GM23338 (cell line): ENCODE measurements at places on chromosomes 7 and 10. TPM values are rescaled to one million over a fixed set of nuclear protein-coding genes. Genes with fewer than 3 reads are reported as not detected.

GRCh38 chr7:43792471-43793150 is 34.1 kb downstream of the BLVRA start:
- H3K36me3 ChIP-seq: no peaks in the 10 kb centered on the region
- no peak for DNase-seq
- H3K4me3 ChIP-seq: no peak overlapping the region
- no peak overlapping the region for H3K27ac ChIP-seq

DNA sequence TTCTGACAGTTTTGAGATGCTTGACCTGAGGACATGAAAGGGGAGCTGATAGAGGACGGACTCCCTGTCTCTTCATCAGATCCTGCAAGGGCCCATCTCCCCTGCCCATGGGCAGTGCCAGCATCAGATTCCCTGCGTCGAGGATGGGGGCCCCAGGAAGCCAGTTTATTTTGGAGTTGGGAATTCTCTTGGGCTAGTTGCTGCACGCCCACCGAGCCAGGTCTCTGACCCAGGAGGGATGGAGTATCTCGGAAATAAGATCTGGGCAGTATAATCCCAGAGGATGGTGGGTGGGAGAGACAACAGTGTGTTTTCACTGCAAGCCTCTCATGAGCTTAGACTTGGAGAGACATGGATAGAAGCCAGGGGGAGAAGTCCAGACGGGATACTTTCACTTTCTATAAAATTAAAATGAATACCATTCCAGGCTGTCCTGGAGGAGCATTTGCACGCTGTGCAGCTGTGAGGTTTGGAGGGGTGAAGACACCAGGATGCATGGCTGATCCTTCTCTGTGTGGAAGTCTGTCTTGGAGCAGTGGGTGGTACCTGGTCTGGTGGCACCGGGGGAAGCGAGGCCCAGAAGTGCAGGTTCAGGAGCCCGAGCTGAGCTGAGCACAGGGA is 25.8 kb downstream of the DOCK1 start:
- H3K27me3 ChIP-seq: no peaks in the 10 kb centered on the region
- H3K4me1 ChIP-seq: 0 out of 2 replicates have a peak, but pooled peaks cover 4% of the 10 kb centered on the region
- no peaks in the 10 kb centered on the region for H3K36me3 ChIP-seq
- no peak overlapping the region for H3K4me3 ChIP-seq
- no peak overlapping the region for H3K27ac ChIP-seq

GRCh38 chr7:158244873-158245723 is 342.5 kb downstream of the PTPRN2 start:
- H3K36me3 ChIP-seq: no peaks in the 10 kb centered on the region; the same call in 1 of the 2 replicates
- DNase-seq: no peak
- H3K4me1 ChIP-seq: no peaks in the 10 kb centered on the region

GRCh38 chr10:116826803-116827202 is 22.5 kb upstream of the ENO4 start:
- H3K4me3 ChIP-seq: no peak overlapping the region
- H3K27ac ChIP-seq: no peak overlapping the region
- DNase-seq: no peak
- H3K36me3 ChIP-seq: no peaks in the 10 kb centered on the region
- peaks cover 10% of the 10 kb centered on the region; the same call in 1 of the 2 replicates for H3K4me1 ChIP-seq
- H3K27me3 ChIP-seq: no peaks in the 10 kb centered on the region

- no peak overlapping the region for H3K4me3 ChIP-seq
- no peak for DNase-seq
- H3K27me3 ChIP-seq: no peaks in the 10 kb centered on the region
Measured at GRCh38 chr7:101241015-101241363, 3.4 kb upstream of the CLDN15 start.

GRCh38 chr10:66836057-66836456 is 89.8 kb upstream of the LRRTM3 start:
- H3K36me3 ChIP-seq: no peaks in the 10 kb centered on the region
- DNase-seq: no peak
- H3K4me3 ChIP-seq: no peak overlapping the region
- H3K4me1 ChIP-seq: peaks cover 4% of the 10 kb centered on the region
- H3K27ac ChIP-seq: no peak overlapping the region

GRCh38 chr10:99782447-99783286 is at the start of gene ABCC2:
TSS of gene ABCC2 (plus strand) at chr10:99782640. CDS start at chr10:99782845, 205 bp downstream.
- no peak within 1 kb of the TSS for H3K4me3 ChIP-seq
- H3K4me1 ChIP-seq: peaks cover 11% of the 10 kb centered on the region
- no peak within 1 kb of the TSS for H3K27ac ChIP-seq
- no peaks in the 10 kb centered on the region for H3K27me3 ChIP-seq

DNA sequence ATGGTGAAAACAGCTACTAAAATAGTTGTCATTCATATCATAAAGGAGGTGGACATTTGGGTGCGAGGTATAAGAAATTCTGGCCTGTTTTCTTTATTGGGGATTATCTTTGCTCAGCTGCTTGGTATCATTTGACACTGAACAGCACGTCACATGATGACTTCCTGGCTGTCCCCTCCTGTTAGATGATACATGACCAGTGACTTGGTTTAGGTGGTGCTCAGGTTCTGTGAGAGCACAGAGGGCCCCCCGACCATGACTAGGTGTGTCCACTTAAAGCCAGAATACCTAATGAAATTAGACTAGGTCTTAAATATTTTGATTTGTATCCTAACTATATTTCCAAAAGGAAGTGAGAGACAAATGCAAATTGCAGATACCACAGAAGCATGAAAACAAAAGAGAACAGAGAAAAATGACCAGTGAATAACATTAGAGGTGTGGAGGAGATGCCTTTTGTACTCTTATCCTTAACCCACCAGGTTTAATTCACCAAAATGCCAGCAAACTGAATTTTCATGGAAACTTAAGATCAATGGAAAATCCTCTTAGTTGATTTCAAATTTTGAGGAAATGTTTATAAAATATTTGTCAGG is 50.6 kb upstream of the GJD4 start:
- no peaks in the 10 kb centered on the region for H3K27me3 ChIP-seq
- no peaks in the 10 kb centered on the region for H3K36me3 ChIP-seq
- DNase-seq: no peak
- no peaks in the 10 kb centered on the region for H3K4me1 ChIP-seq
- H3K4me3 ChIP-seq: no peak overlapping the region
- H3K27ac ChIP-seq: peak overlapping the region; percentile 33; the same call in 1 of the 2 replicates

GRCh38 chr7:17472939-17473338 is 174.5 kb downstream of the AHR start:
- H3K4me3 ChIP-seq: no peak overlapping the region
- no peak overlapping the region for H3K27ac ChIP-seq
- no peaks in the 10 kb centered on the region for H3K4me1 ChIP-seq
- no peak for DNase-seq
- H3K27me3 ChIP-seq: no peaks in the 10 kb centered on the region

DNA sequence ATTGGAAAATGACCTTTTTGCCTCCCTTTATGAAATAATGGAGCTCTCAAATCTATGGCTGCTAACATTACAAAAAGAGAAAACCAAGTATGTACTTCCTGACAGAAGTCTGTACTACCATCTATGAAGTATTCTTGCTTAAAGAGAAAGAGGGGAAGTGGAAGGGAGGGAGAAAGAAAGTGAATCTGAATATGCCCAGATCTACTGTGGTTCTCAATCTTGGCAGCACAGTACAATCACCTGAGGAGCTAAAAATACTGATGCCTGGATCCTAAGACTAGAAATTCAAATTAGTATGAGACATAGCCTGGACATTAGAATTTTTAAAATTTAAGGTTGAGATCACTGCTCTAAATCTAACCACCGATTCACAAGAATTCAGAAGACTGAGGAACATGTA is 85.2 kb downstream of the IGF2BP3 start:
- H3K4me1 ChIP-seq: no peaks in the 10 kb centered on the region
- DNase-seq: no peak
- peaks cover 14% of the 10 kb centered on the region; the same call in 1 of the 2 replicates for H3K36me3 ChIP-seq
- no peak overlapping the region for H3K4me3 ChIP-seq
- H3K27ac ChIP-seq: no peak overlapping the region

DNA sequence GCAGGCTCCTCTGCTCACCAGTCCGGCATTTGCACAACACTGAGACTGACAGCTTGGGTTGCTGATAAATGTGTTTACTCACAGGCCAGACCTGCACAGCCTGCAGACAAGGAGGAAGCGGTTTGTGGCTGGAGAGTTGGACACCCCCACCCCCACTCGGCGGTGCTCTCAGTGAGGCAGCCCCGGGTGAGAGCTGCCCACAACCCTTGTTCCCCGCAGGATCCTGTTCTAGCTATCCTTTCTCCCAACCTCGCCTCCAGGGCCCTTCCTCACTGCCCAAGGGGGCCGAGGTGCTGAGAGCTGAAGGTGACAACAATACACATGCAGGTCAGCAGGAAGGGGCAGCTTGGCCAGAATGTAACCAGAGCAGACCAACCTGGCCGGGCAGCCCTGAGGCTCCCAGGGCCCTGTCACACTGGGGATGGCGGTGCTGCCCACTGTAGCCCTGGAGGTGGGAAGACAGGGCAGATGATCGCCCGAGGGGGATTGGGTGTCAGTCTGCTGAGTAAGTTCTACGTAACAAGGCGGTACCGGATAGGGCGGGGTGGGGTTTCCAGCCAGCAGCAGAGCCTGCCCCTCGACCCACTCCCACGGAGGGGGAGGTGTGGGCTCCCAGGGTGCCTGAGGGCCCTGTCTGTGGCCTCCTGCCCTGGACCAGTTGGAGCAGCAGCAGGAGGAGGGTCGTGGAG is 2.1 kb upstream of the ADAM8 start:
- H3K4me3 ChIP-seq: no peak overlapping the region
- H3K4me1 ChIP-seq: no peaks in the 10 kb centered on the region
- H3K27me3 ChIP-seq: no peaks in the 10 kb centered on the region
- no peak for DNase-seq

GRCh38 chr7:98282703-98283102 is 1.2 kb downstream of the BRI3 start:
- H3K27me3 ChIP-seq: no peaks in the 10 kb centered on the region
- peak overlapping the region; percentile 83 for H3K4me3 ChIP-seq
- peaks cover 25% of the 10 kb centered on the region for H3K4me1 ChIP-seq
- no peaks in the 10 kb centered on the region for H3K36me3 ChIP-seq

DNA sequence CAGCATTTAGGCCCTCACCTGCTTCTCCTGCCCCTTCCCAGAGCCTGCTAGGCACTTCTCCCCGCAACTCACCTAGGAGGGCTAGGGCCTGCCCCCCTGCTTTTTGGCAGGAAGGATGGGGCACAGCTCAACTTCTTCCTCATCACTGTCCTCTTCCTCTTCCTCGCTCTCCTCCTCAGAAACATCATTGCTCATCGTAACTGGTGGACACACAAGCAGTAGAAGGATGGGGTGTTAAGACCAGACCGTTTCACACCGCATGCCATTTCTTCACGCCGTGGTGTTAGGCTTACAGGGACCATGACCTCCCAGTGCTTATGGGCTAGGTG is 1.6 kb downstream of the NPM3 start:
- peaks cover 28% of the 10 kb centered on the region for H3K27me3 ChIP-seq
- no peak overlapping the region for H3K27ac ChIP-seq
- DNase-seq: no peak
- H3K4me3 ChIP-seq: peak overlapping the region; percentile 86

- no peaks in the 10 kb centered on the region for H3K4me1 ChIP-seq
- no peak overlapping the region for H3K4me3 ChIP-seq
- no peaks in the 10 kb centered on the region for H3K27me3 ChIP-seq
- DNase-seq: no peak
- no peak overlapping the region for H3K27ac ChIP-seq
Measured at GRCh38 chr10:1538531-1539061, 198.7 kb downstream of the ADARB2 start.

DNA sequence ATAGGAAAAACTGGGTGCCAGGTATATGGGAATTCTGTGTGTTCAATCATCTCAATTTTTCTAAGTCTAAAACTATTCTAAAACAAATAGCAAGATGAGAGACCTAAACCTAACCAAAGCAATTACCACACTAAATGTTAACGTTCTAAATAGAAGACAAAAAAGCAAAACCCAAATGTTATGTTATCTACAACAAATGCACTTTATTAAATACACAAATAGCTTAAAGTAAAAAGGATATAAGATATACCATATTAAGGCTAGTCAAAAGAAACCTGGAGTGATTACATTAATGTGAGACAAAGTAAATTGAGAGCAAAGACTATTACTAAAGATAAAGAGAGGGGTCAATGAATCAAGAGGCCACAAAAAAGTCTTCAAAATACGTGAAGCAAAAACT is 81.4 kb downstream of the LARP4B start:
- peaks cover 3% of the 10 kb centered on the region for H3K36me3 ChIP-seq
- H3K27me3 ChIP-seq: no peaks in the 10 kb centered on the region
- no peak for DNase-seq
- no peaks in the 10 kb centered on the region for H3K4me1 ChIP-seq

DNA sequence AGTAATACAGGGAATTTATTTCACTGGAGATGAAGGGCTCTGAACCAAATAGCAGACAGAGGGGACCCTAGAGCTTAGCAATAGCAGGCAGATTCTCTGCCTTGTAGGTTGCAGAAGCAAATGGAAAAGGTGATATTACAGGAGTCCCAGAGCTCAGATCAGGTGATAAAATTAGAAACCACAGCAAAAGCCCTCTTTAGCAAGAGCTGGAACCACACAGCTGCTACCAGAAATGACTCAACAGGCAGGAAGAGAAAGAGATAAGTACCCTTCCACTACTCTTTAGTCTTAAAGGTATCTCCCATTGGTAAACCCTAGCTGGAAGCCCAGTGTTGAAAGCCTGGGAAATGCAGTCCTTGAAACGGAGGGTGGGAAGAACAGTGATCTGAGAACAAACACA is 535.6 kb upstream of the GHITM start:
- no peaks in the 10 kb centered on the region for H3K4me1 ChIP-seq
- no peak for DNase-seq
- H3K27ac ChIP-seq: no peak overlapping the region

- peak; percentile 31 for DNase-seq
- no peak overlapping the region for H3K4me3 ChIP-seq
- H3K36me3 ChIP-seq: no peaks in the 10 kb centered on the region
- no peak overlapping the region for H3K27ac ChIP-seq
- peaks cover 23% of the 10 kb centered on the region for H3K27me3 ChIP-seq
- H3K4me1 ChIP-seq: peaks cover 10% of the 10 kb centered on the region
Measured at GRCh38 chr10:18144928-18145327, 4.7 kb downstream of the CACNB2 start.

- H3K4me3 ChIP-seq: 0 out of 2 replicates have a peak overlapping the region, but pooled peaks have one; percentile 56
- H3K36me3 ChIP-seq: no peaks in the 10 kb centered on the region
- peaks cover 8% of the 10 kb centered on the region; the same call in 1 of the 2 replicates for H3K4me1 ChIP-seq
- no peak overlapping the region for H3K27ac ChIP-seq
- H3K27me3 ChIP-seq: peaks cover 100% of the 10 kb centered on the region
Measured at GRCh38 chr7:27154901-27155815, 1.3 kb downstream of the HOXA7 start.

The PAX4 gene
- not detected in 2 replicates for polyA plus RNA-seq

The ADRA2A gene
- 0.60 and 0.61 TPM in 2 replicates for polyA plus RNA-seq

The POMZP3 gene
- 6.8 and 8.7 TPM in 2 replicates for polyA plus RNA-seq

The OR6V1 gene
- not detected in 2 replicates for polyA plus RNA-seq
